ENCODE measurements at places on chromosomes 3 and 15. TPM values are rescaled to one million over a fixed set of nuclear protein-coding genes. Genes with fewer than 3 reads are reported as not detected.

The GOLGA8O gene
- total RNA-seq = 0.60 TPM

The CAMK2N2 gene
- total RNA-seq = not detected

The NUDT16 gene
- 31.7 TPM for total RNA-seq

The IL16 gene
- 8.4 TPM for total RNA-seq

The SKOR1 gene
- 0.58 TPM for total RNA-seq

The FANCD2OS gene
- not detected for total RNA-seq

The FBXO40 gene
- 0.10 TPM for total RNA-seq

The LRRIQ4 gene
- not detected for total RNA-seq

The PHLDB2 gene
- 90.2 TPM for total RNA-seq

The MORC1 gene
- not detected for total RNA-seq

The ATP13A4 gene
- 19.1 TPM for total RNA-seq

The PLA1A gene
- total RNA-seq = 2.1 TPM

The MUC20 gene
- total RNA-seq = 147 TPM

The DAPK2 gene
- total RNA-seq = 35.5 TPM

The ICE2 gene
- 36.3 TPM for total RNA-seq

The CACNA2D3 gene
- 0.34 TPM for total RNA-seq

The LIPC gene
- total RNA-seq = 9.3 TPM

The RASL12 gene
- 2.7 TPM for total RNA-seq

The ZFAND6 gene
- total RNA-seq = 73.0 TPM

The TM4SF1 gene
- total RNA-seq = 87.8 TPM

The CHMP2B gene
- 83.3 TPM for total RNA-seq

The MNS1 gene
- 1.2 TPM for total RNA-seq

The PLA2G4E gene
- 0.27 TPM for total RNA-seq

The COL6A5 gene
- 0.06 TPM for total RNA-seq

The PAQR5 gene
- total RNA-seq = 82.6 TPM

The ESYT3 gene
- 15.1 TPM for total RNA-seq

The TJP1 gene
- total RNA-seq = 129 TPM

The PARP14 gene
- 34.7 TPM for total RNA-seq

The TEX9 gene
- 5.7 TPM for total RNA-seq

The GOLGA6B gene
- total RNA-seq = not detected

The LRTM1 gene
- total RNA-seq = not detected

The CAPN3 gene
- total RNA-seq = 16.1 TPM

The SLC27A2 gene
- 27.9 TPM for total RNA-seq

The NEK10 gene
- total RNA-seq = 1.4 TPM

The ACAD11 gene
- total RNA-seq = 7.2 TPM

The CHL1 gene
- 9.1 TPM for total RNA-seq

The MRPL46 gene
- total RNA-seq = 24.9 TPM

The SMAD6 gene
- total RNA-seq = 12.8 TPM

The PRTG gene
- 2.0 TPM for total RNA-seq

The AP3B2 gene
- total RNA-seq = 1.9 TPM

The ANKRD34C gene
- 0.06 TPM for total RNA-seq

The ADAMTS9 gene
- 7.4 TPM for total RNA-seq

The PRR20G gene
- total RNA-seq = not detected

The DGKG gene
- 0.80 TPM for total RNA-seq

The EIF4E3 gene
- total RNA-seq = 40.6 TPM

The TRPM7 gene
- total RNA-seq = 38.8 TPM

The SAMD7 gene
- total RNA-seq = not detected

All from mucosa of descending colon (tissue), 3 donors.